ENCODE measurements at places on chromosomes 13 and 19. TPM values are rescaled to one million over a fixed set of nuclear protein-coding genes. Genes with fewer than 3 reads are reported as not detected.

The VSTM1 gene
- total RNA-seq, result not detected

- peak; percentile 89 for DNase-seq
Measured at GRCh38 chr19:9584073-9584833, at the start of gene ZNF121. TSS of gene ZNF121 (minus strand) at chr19:9584504. CDS start at chr19:9568097, 16,407 bp downstream.

DNA sequence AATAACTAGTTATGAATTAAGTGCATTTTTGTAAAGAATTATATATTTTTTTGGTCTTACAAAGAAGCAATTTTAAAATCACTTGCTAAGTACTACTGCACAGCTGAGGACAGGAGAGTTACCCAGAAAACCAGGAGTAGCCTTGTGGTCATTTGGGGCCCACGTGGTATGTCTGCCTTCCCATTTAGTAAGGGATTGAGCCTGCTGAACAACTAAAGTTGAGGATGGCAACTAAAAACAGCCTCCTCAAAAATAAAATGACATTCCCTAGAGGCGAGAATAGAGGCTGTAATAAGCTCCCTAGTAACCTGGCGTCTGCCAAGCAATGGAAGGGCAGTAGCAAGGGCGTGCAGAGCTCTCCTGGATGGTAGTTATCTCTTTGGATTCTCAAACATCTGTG is 36.3 kb downstream of the DOCK9 start:
- no peak for DNase-seq

GRCh38 chr19:20165971-20166592 is 932 bp upstream of the ZNF486 start:
- no peak for DNase-seq

DNA sequence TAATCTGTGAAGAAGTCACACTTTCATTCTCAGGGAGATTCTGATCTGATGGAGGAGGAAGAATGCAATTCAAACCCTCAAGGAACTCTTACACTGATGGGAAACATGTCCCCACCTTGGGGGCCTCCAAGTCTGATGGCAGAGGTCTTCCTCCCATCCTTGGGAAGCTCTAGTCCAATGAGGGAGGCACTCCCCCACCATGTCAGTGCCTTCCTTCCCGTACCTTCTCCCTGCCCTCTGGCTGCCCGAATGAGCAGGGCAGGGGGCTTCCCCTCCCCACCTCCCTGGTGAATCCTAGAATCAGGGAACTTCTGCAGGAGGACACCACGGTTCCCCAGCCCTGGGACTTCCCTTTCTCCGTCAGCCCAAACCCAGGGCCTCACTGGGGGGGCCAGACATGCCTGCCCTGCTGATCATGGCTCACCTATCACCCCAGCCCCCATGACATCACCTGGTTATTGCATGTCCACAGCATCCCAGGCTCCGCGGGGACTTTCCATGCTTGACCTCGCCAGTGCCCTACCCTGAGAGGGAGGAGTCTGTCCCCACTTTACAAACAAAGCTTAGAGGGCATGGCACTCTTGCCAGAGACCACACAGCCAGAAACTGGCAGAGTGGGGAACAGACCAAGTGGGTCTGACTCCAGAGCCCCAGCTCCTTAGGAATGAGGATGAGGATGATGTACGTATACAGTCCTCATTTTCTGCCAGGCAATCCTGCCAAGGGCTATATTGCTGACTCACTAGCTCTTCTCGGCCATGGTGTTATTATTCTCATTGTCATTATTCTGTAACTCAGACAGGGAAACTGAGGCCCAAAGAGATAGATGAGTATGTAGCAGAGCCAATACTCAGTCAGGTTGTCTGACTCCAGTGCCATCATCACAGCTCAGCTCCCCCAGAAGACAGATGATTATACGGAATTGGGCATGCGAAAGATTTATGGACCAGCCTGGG is 9.6 kb upstream of the BCL3 start:
- no peak for DNase-seq

- no peak for DNase-seq
Measured at GRCh38 chr19:17415121-17415520, 4.7 kb upstream of the MVB12A start.

DNA sequence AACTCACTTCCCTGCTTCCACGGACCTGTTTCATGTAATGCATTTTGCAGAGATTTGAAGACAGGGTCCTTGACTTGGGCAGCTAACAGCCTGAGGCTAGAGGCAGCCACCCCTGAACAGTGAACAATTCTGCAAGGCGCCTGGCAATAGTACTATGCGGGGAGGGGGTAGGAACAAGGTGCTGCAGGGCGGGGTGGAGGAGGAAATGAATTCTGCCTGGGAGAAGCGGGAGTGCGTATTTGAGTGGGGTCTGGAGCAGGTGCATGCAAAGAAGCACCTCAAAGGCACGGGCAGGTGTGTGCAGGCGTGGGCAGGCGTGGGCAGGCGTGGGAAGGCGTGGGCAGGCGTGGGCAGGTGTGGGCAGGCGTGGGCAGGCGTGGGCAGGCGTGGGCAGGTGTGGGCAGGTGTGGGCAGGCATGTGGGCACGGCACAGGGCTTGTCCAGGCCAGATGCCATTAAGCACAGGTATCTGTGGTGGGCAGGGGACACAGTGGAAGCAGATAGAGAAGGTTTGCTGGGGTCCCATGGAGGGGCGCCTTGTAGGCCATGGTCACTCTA is 130.4 kb upstream of the GJB6 start:
- DNase-seq, result no peak

DNA sequence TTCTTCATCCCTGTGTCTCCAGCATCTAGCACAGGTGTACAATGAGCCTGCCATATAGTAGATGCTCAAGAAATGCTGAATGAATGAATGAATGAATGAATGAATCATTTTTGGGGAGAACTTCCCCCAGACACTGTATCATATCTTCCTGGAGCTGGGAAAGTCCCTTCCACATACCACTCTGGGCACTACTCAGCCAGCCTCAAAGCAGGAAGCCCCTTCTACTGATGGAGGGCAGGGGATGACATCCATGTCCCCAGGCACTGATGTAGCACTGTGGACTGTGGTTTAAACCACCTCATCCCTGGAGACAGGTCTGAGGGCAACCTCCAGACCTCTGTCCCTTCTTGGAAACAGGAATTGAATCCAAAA is 4.8 kb downstream of the GNA15 start:
- no peak for DNase-seq

- no peak for DNase-seq
Measured at GRCh38 chr13:64928696-64929499, 2301.2 kb downstream of the PCDH9 start.

DNA sequence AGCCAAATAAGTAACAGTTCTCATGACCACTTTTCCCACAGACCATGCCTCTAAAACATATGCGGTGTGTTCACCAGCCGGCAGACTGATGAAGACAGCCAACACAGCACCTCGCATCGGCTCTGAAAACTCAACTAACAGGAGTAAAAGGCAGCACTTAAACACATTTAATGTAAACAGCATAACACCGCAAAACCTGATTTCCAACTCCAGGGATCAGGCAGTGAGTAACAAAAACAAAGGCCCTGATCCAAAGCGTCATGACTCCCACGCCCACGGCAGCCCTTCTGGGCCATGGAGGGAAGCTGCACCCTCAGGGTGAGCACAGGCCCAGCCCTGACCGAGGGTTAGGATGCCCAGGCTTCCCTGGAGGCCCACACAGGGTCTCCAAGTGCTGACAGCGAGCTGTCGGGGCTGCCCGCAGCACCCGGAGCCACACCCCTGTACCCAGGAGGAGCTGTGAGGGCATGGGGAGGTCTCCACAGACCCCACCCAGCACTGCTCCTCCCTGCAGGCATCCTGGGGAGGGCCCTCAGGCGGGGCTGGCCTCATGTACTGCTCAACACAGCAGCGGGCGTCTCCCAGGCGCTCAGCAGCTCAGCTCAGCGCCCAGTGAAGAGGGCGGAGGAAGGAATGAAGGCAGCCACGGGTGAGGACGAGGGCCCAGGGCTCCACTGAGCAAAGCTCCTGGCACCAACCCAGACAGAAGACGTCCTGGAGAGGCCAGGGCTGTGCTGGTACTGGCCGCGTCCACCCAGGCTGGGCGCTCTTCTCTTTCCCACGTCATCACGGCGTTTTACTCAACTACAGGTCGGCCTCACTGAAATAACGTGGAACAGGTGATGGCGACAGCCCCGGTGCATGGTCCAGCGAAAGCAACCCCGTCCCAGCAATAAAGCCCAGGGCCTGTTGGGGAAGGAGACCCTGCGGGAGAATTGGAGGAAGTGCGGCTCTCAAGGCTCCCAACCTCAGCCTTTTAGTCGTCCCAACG is 53.7 kb downstream of the RASA3 start:
- no peak for DNase-seq

The GSX1 gene
- not detected for total RNA-seq

- no peak for DNase-seq
Measured at GRCh38 chr13:26663791-26664190, 96.8 kb downstream of the GPR12 start.

DNA sequence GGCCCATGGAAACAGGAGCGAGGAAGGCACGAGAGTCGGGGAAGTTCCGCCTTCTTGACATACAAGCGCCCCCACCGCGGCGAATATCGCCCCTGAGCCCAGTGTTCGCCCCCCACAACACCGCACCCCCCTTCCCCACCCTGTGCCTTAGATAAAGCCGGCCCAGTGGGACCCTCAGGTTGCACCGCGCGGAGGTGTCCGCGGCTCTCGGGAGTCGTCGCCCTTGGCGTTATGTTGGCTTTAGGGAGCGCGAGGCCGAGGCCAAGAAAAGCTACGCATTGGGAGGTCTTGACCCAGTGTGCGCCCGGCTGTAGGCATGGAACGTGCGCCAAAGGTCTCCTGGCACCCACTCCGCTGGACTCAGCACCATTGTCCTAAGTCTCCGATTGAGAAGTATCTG is 603 bp upstream of the ZNF132 start:
- DNase-seq, result no peak

DNA sequence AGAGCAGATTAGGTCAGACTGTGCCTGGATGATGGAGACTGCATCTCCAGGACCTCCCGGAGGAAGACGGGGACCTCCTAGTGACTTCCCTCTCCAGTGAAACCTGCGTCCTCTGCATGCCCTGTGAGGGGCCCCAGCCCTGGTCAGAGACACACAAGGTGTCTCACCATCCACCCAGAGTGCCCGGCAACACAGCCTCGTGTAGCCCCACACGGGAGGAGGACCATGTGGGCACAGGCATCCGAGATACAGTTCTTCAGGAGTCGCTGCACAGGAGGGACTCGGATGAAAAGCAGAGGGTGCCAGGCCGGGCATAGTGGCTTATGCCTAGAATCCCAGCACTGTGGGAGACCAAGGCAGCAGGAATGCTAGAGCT is 64.8 kb downstream of the PEPD start:
- no peak for DNase-seq

The KLK14 gene
- 0.61 TPM for total RNA-seq

- DNase-seq, result no peak
Measured at GRCh38 chr13:74629985-74630384, 495.8 kb upstream of the KLF12 start.

The ZNF132 gene
- 5.8 TPM for total RNA-seq

GRCh38 chr13:36294096-36294495 is 3.5 kb downstream of the CCDC169 start:
- no peak for DNase-seq

The SHISA2 gene
- total RNA-seq, result 0.19 TPM

DNA sequence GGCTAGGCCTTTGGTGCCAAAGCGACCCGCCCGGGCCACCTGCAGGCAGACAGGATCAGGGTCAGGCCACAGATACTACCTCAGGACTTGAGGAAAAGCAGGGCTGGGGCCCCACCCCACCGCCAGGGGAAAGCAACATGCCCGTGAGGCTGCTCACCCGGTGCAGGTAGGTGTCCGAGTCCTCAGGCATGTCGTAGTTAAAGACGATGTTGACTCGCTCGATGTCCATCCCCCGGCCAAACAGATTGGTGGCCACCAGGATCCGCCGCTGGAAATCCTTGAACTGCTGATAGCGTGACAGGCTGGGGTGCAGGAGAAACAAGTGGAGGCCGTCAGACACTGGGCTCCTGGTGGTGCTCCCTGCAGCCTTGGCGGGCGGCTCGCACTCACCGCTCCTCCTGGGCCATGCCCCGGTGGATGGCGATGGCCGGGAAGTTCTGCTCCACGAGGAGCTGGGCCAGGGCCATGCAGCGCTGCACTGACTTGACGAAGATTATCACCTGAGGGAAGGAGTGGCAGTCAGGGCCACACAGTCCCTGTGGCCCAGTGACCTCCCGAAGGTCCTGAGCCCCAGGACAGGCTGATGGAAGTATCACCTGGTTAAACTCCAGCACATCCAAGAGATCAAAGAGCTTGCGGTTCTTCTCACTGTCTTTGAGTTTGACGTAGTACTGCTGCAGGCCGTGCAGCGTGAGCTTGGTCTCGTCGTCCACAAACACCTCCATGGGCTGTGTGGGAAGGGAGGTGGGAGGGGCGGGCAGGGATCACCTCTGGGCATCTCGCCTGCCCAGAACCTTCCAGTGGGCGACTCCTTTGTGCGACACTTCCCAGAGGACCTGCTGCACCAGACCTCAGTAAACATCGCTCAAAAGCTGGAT is 9.8 kb downstream of the DDX39A start:
- no peak for DNase-seq

The FGF9 gene
- 0.99 TPM for total RNA-seq

The NKPD1 gene
- 0.14 TPM for total RNA-seq

- no peak for DNase-seq
Measured at GRCh38 chr19:50322931-50323781, 6.0 kb downstream of the KCNC3 start.

The SAFB2 gene
- total RNA-seq, result 125 TPM

GRCh38 chr13:60282708-60283107 is 114.3 kb upstream of the TDRD3 start:
- DNase-seq, result no peak

DNA sequence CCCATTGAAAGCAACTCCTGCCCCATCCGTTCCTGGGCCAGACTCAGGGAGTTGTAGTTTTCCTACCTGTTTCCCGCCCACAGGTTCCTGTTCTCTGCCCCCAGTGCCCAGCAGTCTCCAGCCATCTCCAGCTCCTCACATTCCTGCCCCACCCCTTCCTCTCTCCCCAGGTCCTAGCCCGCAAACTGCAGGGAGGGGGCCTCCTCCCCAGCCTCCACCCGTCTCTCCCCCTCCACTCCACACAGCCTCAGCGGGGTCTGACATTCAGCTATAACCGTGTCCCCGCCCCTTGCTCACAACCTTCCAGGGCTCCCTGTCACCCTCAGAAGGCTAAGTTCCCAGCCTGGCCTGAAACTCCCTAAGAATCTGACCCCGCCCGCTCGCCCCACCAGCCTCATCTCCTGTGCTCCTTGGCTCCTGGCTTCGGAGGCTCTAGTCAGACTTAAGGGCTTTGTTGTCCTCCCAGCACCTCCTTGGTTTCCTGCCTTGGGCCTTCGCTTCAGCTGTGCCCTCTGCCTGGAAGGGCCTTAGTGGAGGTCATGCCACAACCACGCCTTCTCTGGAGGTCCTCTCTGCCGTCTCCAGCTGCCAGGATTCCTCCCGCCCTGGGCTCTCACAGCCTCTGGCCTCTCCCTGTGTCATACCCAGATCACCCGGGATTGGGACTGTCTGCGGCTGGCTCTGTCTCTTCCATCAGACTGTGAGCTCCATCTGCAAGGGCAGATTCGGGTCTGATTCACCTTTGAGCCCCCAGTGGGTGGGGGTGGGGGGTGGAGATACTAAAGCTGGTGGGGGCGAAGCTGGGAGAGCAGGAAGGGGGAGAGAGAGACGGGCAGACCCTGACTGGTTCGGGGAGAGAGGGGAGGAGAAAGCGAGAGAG is 5.1 kb upstream of the SPACA6 start:
- no peak for DNase-seq

The TJP3 gene
- total RNA-seq, result 1.0 TPM

Measured in activated CD8-positive, alpha-beta memory T cell treated with anti-CD3 and anti-CD28 coated beads, Interleukin-2, amount 10 ng/mL, durations not matched to agents 7 days and 5 days (primary cell).